Activated naive CD8-positive, alpha-beta T cell treated with anti-CD3 and anti-CD28 coated beads, Interleukin-2, amount 50 U/mL, for 24 hours (primary cell): ENCODE measurements at places on chromosomes 2 and 18.

DNA sequence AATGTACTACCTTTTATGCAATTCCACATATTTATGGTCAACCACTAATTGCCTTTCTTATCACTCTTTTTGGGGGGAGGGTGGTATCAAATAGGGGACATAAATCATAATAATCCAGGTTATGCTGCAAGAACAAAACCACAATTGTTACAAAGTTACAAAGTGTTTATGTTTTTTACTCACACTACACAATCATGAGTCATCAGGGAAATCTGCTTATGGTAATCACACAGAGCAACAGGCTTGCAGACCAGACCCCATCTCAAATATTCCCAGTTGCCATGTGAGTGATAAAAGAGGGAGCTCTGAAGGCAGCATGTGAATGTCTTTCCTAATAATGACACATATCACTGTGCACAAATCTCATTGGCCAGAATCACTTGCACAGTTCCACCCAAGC, 304.7 kb upstream of the TMEFF2 start:
- no peak for DNase-seq

DNA sequence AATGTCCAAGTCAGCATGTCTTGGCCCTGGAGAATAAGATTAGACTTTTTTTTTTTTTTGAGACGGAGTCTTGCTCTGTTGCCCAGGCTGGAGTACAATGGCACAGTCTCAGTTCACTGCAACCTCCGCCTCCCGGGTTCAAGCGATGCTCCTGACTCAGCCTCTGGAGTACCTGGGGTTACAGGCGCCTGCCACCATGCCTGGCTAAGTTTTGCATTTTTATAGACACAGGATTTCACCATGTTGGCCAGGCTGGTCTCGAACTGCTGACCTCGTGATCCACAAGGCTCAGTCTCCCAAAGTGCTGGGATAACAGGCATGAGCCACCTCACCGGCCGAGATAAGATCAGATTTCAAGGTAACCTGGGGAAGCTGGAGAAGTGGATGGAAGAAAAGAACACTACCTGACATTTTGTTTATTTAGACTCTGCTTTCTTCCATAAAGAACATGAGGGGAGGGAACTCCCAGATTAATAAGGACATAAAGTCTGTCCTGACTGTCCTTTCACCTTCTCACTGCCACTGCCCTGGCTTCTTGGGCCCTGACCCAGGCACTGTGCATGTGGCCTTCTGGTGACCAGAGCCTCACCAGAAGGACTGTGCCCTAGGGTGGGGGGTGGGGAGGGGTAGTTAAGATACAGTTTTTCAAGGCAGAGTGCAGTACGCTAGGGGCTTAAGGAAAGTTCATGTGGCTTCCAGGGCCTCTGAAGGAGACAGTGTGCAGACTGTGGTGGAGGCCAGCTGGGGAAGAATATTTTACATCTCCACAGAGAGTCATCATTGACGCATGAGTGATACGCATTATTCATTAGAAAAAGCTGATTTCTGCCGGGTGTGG, 4.8 kb upstream of the IMPA2 start:
- no peak for DNase-seq

DNA sequence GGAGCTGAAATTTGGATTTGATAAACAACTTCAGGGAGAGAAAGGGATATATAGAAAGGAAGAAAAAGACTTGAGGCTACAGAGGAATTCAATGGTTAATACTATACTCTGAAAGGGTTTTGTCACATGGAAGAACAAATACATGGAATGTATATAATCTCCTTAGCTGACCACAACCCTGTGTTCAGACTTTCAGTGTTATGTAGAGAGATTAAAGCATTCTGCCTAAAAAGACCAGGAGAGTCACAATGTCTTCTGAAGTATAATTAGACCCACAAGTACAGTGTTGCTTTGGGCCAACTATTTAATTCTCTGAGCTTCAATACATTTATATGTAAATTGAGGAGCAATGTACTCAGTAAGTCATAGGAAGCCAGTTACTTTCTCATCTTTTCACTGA, 123.8 kb upstream of the FSHR start:
- DNase-seq = no peak

DNA sequence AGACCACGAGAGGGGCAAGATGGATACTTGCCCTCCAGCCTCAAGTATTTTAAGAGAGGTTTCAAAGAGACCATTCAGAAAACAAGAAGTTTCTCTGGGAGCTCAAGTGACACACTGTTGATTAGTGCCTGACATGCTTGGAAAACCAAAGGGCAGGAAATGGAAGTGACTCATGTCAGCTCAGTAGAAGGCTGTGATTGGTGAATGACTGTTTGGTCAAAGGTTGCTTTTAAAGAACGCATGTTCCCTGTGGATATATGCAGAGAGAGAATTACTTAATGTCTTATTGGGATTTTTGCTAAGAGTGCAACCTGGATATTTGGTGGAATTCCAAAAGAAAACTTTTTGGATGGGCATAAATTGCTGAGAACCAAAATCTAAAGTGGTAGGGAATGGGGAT, 549.9 kb downstream of the XIRP2 start:
- DNase-seq = no peak

- no peak for DNase-seq
Observed at GRCh38 chr2:39304200-39304599, 60.4 kb upstream of the CDKL4 start.

DNA sequence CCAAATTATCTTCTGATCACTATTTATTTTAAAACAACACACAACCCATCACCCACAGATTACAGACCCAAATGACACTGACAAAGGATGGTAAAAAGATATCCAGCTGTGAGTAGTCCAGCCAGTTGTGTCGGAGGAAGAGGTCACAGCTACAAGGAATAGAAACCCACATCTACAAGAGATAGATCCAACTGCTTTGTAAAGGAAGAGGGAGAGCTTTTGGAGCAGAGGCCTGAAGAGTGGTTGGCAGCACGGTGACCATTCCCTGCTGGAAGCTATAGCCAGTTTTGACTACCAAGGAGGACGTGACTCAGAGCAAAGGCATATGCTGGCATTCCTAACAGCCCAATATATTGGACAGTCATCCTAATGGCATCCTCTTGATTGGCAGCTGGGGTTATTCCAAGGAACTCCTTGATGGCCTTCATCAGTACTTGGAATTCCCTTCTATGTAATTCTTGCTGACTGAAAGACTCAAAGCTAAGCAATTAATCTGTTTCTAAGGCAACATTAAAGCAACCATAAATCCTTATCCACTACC, 17.1 kb downstream of the SLC8A1 start:
- no peak for DNase-seq

- no peak for DNase-seq
Observed at GRCh38 chr2:163182764-163183354, 344.3 kb upstream of the KCNH7 start.

DNA sequence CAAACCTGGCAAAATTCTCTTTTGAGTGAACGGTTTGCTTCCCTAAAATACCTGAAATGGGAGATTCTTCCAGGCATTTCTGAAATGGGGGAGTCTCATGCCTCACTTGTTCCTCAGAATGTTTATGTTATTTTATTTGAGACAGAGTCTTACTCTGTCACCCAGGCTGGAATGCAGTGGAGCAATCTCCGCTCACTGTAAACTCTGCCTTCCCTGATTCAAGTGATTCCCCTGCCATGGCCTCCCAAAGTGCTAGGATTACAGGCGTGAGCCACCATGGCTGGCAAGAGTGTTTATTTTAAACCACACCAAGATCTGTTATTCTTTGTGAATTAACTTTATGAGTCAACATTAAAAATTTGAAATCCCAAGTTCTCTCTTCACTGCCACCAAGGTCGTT, 6.4 kb upstream of the FHL2 start:
- no peak for DNase-seq

DNA sequence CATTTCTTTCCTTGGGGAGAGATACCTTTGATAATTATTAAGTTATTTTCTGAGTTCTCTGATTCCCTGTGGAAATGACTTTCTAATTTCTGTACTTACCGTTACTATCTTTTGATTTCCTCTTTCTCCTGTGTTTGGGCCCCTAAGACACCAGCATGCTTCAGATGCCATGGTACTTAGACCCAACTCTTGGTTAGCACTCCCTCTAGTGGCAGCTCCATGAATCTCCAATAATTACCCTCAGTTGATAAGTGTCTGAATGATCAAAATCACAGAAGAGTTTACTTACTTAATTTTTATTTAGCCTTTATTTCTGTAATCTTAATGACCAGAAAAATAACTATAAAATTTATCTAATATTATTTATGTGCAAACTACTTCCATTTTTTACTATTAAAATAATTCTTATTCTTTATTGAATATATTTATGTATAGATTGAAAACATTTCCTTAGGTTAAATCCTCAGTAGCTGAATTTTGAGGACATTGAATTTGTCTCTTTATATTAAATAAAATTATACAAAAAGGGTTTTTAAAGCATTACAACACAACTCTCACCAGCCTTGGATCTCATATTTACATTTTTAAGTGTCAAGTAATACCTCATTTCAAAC, 300.4 kb downstream of the KCNS3 start:
- peak; percentile 28 for DNase-seq

GRCh38 chr2:226184940-226185615, 614.5 kb downstream of the IRS1 start:
- no peak for DNase-seq

DNA sequence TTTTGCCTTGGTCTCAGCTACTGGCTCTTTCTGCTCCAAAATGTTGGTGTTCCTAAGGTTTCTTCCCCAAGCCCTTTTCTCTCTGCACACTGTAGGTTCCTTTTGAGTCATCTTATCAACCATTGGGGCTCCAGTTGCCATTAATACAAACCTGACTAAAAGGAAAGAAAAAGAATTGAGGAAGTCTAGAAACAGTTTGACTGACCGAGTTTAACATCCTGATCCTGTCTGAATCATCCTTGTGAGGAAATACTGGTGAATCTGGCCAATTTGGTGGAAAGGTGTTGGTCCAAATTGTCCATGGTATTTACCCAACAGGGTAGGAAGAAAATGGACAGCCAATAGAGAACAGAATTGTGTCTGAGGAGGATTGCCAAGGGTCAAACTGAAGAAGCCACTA, 38.3 kb downstream of the CRYGD start:
- DNase-seq = no peak

GRCh38 chr2:83113953-83114352, 1345.1 kb downstream of the SUCLG1 start:
- DNase-seq = no peak

- no peak for DNase-seq
Observed at GRCh38 chr2:121686218-121686617, 37.0 kb upstream of the CLASP1 start.

DNA sequence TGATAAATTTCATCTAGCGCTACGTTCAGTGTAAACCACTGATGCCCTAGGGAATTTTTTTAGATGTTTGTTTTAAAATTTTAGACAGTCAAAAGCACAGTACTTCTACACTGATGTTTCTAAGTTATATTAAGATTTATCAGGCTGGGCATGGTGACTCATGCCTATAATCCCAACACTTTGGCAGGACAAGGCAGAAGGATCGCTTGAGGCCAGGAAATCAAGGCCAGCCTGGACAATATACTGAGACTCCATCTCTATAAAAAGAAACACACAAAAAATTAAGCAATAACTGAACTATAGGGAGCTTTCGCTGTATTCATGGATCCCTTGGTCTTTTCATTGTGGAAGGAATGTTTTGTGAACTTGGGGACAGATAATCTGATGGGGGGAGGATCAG, 50.6 kb upstream of the MAPRE2 start:
- DNase-seq = no peak

- no peak for DNase-seq
Observed at GRCh38 chr2:53739032-53739431, 28.6 kb upstream of the CHAC2 start.
